Naive thymus-derived CD4-positive, alpha-beta T cell (primary cell): ENCODE measurements at places on chromosomes 2 and 18. TPM values are rescaled to one million over a fixed set of nuclear protein-coding genes. Genes with fewer than 3 reads are reported as not detected.

TRMT61B gene
- polyA plus RNA-seq, result 18.6 TPM

STRN gene
- 12.4 TPM for polyA plus RNA-seq

DNA sequence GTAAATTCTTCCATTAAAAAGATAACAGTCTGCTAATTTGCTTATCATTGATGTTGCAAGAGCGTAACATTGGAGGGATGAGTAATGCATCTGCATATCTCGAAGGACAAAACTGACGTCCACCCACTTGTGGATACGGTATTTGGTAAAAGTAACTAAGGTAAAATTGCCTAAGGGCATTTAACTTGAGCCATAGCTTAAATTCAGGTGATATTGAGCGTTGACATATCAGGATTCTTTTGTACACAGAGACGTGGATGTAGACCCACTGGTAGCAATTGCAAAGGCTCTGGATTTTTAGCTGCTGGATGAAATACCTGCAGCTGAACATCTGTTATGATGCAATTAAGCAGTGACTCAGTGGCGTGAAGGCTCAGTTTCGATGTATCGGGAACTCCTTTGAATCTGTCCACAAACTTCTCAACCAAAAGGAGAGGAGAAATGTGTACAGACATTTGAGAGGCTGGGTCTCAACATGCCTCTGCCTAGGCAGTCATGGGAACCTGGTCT lies 119.3 kb downstream of the SPTBN1 start:
- DNase-seq, result no peak

- DNase-seq, result no peak
Observed at GRCh38 chr2:121875585-121876185, 120.2 kb downstream of the TSN start.

DNA sequence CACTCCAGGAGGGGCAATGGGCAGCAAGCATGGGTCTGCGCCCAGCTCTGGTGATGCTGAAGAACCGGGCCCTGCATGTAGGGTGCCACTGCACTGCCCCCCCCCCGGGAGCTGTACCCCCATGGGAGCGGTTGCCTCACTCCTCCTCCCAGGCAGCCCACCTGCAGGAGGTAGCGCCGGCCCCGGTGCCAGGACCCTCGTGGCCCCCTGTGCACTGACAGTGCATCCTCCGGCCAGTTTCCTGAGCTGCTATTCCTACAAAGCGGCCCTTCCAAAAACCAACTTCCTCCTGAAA lies 109.4 kb downstream of the ZNF516 start:
- no peak for DNase-seq

DNA sequence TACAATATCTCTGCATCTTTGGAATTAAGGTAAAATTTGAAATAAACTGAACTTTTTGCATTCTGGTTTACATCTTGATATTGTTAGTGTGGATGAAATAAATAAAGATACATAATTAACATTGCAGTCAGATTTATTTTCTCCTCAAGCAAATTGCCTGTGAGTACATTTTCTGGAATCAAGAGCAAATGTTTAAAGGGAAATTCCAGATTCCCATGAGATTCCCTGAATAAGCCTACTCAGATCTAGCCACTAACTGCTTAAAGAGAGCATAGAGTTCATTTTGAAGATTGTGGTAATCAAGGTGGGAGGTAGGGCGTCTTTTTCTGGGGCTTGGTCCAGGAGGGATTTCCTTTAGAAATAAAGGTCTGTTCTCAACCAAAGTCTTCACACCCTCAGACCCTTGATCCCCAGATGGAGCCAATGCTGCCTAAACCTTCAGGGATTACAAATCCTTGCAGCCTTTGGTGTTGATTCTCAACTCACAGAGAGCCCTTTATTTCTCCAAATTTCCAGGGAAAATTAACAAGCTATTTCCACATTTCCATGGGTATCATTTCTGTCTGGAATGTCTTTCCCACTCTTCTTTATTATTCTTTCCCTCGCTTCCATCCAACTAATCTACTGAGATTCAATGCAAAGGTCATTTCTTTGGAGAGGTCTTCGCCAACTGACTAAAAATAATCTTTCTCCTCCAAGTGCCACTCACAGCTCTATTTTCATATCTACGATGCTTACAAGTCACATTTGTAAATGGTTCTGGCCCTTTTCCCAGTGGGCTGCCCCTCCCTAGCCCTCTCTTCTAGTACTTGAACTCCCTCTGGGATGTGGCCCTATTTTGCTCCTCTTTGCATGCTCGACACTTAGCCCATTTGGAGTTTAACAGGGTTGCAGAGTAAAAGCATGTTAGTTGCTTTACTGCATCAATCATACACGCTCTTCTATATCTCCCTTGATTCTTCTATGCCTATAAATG lies 79.8 kb upstream of the SPATS2L start:
- DNase-seq, result no peak
